GM12878 (cell line): ENCODE measurements at places on chromosomes 12 and 14.

DNA sequence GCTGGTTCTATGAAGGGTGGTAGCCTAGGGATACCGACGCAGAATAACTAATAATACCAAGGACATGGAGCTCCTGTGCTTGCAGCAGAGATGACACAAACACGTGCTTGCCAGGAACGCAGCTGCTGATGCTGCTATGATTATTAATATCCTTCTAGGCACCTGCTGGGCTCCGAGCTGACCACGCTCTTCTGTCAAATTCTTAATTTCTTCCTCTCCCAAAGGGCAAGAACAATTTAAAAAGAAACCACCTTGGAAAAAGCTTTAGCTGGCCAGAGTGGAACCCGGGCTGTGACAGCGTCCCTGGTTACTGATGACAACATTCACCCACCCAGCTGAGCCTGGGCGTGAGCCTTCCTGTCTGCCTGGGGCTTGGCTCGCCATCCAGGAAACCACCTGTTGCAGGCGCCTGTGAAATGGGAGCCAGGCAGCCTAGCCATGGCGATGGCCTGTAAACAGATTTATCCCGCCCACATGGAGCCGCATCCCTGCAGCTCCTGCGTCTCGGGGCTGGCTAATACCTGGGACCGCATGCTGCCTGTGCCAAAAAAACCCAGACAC lies 28.8 kb downstream of the CLMN start:
- no peak for DNase-seq

GRCh38 chr12:26122061-26122680 lies 2.7 kb downstream of the BHLHE41 start:
- DNase-seq: no peak

DNA sequence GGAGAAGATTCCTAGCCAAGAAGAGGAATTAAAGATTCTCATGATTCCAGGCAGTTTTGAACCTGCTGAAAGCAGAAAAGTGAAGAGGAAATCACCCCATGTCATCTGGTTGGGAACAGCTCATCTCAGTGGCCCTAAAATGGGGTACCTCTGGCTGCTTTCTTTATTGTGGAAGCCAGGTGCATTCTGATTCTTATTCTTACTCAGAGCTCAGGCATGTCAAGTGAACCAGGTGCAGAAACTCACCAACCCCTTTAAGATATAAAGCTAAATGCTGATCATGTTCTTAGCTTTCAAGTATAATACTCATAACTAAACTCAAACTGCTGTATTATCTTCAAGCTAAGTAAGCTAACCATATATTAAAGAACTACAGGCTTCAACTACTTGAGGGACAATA lies 253.9 kb upstream of the ARID2 start:
- no peak for DNase-seq

- DNase-seq: no peak
Observed at GRCh38 chr12:64955746-64956145, 131.3 kb downstream of the TBC1D30 start.

- peak; percentile 69 for DNase-seq
Observed at GRCh38 chr14:88005050-88005481, at the start of gene GPR65. TSS of gene GPR65 (plus strand) at chr14:88005135. CDS start at chr14:88010848, 5,713 bp downstream.

GRCh38 chr14:41875116-41875515 lies 268.4 kb downstream of the LRFN5 start:
- DNase-seq: no peak

DNA sequence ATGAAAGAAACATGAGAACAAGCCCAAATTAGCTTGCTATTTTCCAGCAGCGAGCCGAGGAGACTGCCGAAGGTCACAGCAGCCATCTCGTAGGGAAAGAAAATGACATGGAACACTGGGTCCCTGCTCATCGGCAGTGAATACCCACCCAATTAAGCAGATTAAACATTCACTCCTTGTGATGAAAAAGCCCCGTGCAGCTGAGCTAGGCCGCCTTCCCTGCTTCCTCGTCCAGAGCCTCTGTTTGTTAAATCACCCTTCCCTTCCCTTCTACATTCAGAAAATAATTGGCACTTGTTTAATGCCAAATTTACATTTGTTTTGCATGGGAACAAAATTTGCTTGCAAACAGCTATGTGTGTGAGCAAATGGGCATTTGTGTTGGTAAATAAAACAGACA lies 342.5 kb downstream of the RMST start:
- DNase-seq: no peak

- no peak for DNase-seq
Observed at GRCh38 chr14:21405097-21405496, 21.3 kb upstream of the SUPT16H start.

DNA sequence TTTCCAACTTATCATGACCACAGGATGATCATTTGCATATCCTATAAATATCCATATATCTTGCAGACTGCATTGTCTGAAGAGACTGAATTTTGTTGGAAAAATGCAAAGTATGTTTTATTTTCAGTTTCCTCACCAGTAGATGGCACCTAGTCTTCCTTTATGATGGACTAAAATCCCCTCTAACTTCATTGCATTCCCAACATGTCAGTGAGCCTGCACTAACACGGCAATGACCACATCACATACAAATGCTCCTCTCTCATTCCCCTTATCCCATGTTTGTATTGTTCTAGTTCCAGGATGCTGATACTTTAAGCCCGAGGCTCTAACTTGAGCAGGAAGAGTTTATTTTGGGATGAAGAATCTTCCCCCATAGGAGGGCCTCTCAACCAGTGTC lies 24.7 kb upstream of the MYBPC1 start:
- DNase-seq: no peak

GRCh38 chr14:104085032-104085888 lies at the start of gene ASPG:
TSS of gene ASPG (plus strand) at chr14:104085700. CDS start at chr14:104085771, 71 bp downstream.
- no peak for DNase-seq

DNA sequence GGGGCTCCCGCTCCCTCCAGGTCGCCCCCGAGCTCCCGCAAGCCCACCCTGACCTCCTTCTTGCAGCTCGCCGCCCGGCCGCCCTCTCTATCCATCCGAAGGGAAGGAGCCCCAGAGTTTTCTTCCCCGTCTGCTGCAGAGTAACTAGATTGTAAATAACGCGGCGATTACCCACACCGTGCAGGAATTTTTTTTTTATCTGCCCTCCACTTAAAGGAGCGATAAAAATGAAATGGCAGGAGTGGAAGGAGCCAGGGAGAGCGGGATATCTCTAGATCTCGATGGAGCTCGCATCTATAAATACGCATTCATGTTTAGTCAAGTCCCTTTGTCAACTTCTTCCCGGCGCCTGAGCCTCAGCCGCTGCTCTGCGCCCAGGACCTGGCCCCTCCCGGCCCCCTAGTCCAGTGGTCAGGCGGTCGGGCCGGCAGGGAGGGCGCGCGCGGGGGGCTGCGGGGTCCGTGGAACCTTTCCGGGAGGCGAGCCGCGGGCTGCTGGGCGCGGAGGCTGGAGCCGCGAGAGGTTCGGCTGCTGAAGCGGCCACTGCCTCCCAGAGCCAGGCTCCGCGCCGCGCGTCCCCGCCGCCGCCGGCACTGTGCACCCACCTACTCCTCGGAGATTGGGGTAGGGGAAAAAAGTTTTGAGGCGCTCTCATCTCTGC lies 386.0 kb downstream of the BCAT1 start:
- DNase-seq: no peak

GRCh38 chr14:23076785-23077408 lies 18.0 kb downstream of the ACIN1 start:
- DNase-seq: no peak

DNA sequence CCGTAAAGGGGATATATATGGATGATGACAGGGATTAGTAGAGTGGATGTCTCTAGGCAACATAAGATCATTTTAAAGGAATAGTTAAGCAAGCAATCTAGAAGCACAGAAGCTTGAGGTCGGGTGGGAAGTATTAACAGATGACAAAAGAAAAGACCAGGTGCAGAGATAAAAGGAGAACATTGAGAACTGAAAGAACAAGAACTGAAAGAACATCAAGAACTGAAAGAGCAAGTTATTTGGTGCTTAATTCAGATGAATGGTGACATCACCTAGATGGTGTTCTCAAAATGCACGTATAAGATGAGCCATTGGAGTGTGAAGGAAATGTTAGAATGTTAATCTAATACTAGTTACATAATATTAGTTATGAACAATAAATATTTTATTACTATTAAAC lies 224.0 kb upstream of the PDE3A start:
- DNase-seq: peak; percentile 48

GRCh38 chr12:131042834-131043245 lies 89.1 kb downstream of the ADGRD1 start:
- DNase-seq: no peak

DNA sequence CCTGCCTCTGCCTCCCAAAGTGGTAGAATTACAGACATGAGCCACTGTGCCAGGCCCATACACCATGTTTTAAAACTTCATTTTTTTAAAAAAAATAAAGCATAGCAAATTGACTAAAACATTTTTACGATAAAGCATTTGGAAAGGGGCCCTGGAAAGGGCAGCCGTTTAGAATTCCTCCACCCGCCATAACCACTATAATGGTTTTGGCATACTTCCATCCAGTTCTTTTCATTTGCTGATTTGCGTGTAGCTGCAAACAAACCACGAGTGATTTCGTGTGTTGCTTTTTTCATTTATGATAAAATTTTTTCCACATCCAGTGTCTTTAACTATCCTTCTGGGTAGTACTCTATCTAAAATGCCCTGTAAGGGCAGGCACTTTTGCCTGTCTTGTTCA lies 91.8 kb upstream of the RIN3 start:
- DNase-seq: no peak

- DNase-seq: no peak
Observed at GRCh38 chr14:28303248-28303647, 463.3 kb upstream of the FOXG1 start.

DNA sequence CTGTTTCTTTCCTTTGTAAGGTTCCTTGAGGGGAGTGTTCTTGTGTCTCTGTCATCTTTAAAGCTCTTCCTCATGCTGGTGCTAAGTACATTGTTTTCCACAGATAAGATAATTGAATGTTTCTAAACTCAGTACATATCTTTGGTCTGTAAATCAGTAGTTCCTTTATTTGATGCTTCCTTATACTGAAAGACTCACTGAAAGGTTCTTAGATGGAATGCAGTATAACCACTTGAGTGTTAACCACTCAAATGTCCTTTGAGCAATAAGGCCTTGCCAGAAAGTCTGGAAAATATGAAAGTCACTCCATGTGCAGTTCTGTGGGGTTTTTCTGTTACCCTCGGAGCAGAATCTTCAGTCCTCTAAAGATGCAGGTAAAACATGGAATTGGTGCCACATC lies 23.0 kb upstream of the RNU6-8 start:
- DNase-seq: no peak

DNA sequence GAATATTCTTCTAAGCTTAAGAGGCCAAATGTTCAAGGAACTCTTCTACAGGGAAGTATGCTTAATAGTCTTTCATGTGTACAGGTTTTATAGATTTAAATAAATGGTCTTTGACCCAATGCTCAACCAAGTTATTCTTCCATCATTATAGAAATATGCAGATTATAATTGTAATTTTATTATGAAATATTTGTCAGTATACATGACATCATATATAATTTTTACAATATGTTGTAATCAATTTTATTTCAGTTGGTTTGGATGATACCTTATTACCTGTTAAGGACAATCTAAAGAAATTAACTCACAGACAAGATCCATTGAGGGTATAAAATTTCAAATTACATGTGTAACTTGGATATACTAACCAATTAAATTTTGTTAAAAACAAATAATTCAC lies 1278.3 kb downstream of the SLC16A7 start:
- no peak for DNase-seq

GRCh38 chr12:116065606-116066005 lies 211.9 kb downstream of the MED13L start:
- DNase-seq: no peak

GRCh38 chr12:106333756-106334155 lies 23.8 kb upstream of the POLR3B start:
- DNase-seq: no peak

GRCh38 chr12:123967121-123967586 lies 5.5 kb downstream of the CCDC92 start:
- DNase-seq: no peak

- DNase-seq: no peak
Observed at GRCh38 chr14:95091581-95091980, 65.7 kb downstream of the DICER1 start.

DNA sequence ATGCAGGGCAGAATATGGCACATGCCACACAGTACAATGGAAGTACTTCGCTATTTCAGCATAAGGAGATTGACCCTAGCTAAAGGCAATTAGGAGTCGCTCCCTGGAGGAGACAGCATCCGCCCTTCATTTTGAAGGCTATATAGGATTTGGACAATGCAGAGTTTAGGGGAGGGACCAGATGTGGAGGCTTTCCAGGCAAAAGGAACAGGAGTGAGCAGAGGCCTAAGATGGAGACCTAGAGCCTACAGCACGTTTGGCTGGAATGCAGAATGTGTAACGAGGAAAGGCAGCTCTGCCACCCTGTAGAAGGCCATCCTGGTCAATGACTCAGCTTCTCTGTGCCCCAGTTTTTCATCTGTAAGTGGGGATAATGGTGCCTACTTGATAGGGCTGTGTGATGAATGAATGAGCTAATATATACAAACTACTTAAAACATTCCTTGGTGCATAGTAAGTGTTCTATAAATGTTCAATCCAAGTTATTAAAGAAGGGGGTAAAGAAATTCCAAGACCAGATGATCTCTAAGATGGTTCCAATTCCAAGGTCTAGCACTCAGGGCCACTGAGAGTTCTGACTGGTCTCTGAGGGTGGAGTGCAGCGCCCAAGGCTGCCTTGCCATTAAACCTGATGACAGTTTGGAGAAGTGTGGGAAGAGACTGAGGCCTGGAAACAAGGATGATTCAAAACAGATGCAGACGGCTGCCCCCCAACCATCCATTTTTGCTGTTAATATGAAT lies 54.3 kb upstream of the FRMD6 start:
- DNase-seq: no peak

DNA sequence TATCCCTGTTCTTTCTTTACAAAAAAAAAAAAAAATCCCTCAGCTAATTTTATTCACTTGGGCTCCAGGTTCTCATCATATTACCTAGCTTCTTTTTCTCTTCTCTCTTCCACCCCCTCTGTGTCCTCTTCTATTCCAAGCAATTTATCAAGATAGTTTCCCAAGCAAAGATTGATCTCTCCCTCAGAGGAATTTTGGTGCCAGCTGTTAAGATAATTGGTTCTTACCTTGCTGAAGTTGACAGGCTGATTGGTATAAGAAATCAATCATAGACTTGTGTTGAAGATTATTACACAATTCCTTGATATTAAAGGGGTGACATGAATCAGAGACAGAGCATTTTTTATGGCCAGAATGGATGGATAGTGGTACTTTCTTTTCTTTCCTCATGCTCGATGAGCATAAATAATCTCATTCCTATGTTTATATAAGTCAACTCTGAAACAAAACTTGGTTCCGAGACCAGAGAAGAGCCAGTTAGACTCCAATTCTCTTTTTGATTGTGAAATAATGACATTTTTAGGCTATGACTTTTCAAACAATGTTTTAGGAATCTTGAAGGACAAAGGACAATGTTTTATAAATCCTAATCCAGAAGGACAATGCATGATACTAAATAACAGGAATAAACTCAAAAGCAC lies 264.1 kb upstream of the PRKD1 start:
- DNase-seq: no peak
